Stimulated activated CD8-positive, alpha-beta memory T cell treated with anti-CD3 and anti-CD28 coated beads, Interleukin-2, amount 100 ng/mL, for 48 hours (primary cell): ENCODE measurements at places on chromosomes 13 and 19.

GRCh38 chr13:100887729-100888151 is 213.1 kb upstream of the TMTC4 start:
- no peak for DNase-seq

DNA sequence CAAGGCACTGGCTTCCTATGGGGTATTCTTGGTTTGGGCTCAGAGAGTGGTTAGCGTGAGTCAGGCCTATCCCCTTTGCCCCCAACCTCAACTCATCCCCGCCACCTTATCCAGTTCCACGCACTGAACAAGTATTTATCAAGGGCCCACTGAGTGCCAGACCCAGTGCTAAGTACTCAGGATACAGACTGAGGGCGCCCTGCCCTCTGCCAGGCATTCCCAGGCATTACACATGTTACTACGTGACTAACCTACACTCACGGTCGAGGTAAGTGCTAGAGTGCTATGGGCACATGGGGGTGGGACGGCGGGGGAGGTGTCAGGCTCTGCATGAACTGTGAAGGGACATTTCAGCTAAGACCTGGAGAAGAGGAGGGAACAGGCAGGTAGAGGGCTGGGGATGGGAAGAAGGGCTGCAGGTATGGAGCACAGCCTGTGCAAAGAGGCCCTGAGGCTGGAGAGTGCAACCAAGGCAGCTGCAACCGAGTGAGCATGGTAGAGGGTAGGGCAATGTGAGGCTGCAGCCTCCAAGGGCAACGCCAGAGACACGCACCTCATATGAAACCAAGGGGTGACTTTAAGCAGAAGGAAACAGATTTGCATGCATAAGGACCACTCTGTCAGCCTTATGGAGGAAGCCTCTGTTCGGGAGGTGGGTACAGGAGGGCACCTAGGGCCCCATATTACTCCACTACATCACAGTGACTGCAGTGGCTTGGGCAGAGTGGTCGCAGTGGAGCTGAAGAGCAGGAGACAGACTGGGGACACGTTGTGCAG is 22.5 kb downstream of the DHRS12 start:
- DNase-seq: no peak

GRCh38 chr19:47370045-47370611 is 21.0 kb downstream of the DHX34 start:
- no peak for DNase-seq

- DNase-seq: no peak
Observed at GRCh38 chr13:76383676-76384461, 502.3 kb downstream of the KCTD12 start.

GRCh38 chr19:32880622-32881021 is 11.1 kb upstream of the SLC7A9 start:
- DNase-seq: no peak

DNA sequence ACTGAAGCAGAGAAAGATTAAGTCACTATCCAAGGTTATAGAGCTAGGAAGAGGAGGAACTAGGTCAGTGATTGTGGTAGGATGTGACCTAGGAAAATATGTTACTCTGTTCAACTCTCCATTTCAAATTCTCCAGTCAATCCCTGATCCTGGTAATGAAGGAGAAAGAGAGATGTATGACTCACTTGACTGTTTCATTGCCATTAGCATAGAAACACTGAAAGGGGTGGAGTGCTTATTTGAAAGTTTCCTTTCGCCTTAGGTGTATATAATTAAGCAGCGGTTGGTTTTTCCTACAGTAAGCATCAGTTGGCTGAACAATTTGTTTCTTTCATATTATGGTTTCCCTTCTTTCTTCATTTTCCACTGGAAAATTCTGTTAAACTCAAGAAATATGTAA is 198.1 kb upstream of the CSNK1A1L start:
- no peak for DNase-seq
